Activated CD8-positive, alpha-beta memory T cell treated with anti-CD3 and anti-CD28 coated beads, Interleukin-2, amount 50 U/mL, for 4 hours (primary cell): ENCODE measurements at places on chromosomes 13 and 19.

GRCh38 chr19:30367421-30367820, 4.8 kb upstream of the ZNF536 start:
- DNase-seq = no peak

- DNase-seq = peak; percentile 67
Observed at GRCh38 chr13:41458187-41458760, 924 bp downstream of the RGCC start.

GRCh38 chr19:2978772-2979171, 1.4 kb downstream of the TLE6 start:
- DNase-seq = no peak

DNA sequence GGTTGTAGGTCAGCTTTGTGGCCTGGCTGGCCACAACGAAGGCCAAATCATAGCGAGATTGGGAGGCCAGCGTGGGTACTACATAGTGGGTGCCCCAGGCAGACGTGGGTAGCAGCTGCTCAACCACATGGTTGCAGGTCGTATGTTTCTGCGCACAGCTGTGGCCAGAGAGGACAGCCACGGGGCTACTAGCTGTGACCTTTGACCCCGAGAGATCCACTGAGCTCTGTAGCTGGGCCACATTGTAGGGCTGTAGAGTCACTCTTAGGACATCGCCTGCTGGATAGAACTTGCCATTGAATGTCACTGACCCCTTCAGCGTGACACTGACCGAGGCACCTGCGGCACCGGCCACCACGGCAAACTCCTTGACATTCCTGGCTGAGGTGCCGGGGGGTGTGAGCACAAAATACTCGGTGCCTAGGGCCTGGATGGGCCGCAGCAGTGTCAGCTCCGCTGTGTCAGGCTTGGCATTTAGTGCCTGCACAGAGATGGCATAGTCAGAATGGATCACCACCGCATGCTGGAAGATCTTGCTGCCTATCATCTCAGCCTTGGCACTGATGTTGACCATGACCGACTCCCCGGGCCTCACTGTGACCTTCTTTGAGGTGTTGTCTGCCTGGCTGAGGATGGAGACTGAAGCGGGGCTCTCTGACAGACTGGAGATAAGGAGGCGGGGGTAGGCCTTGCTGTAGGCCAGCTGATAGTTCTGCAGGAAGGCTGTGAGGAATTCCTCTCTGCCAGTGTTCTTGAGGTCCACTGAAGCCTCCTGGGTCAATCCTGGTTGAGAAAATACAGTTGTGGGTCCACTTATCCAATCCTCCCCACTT, 6.7 kb downstream of the FCGBP start:
- no peak for DNase-seq

DNA sequence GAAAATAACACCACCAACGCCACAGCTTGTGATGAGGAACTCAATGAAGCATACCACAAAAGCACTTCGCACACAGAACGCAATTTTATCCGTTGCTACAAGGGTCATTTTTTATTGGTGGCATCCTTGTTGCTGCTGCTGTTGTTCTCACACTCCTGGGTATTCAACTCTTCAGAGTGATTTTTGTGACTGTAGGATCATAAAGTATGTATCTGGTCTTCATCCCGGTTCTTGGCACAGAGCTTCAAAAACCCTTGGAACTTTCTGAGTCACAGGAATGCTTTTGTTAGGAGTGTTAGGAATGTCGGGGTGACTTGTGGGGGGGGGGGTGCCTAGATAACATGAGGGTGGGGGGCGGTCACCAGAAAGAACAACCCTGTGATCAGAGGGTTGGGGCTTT, 108.4 kb downstream of the ZNF557 start:
- DNase-seq = no peak
